Lung microvascular endothelial cell (primary cell): ENCODE measurements at places on chromosomes 1 and 21. TPM values are rescaled to one million over a fixed set of nuclear protein-coding genes. Genes with fewer than 3 reads are reported as not detected.

CASQ2 gene
- total RNA-seq: not detected in 2 replicates

PADI4 gene
- not detected in 2 replicates for total RNA-seq

NECTIN4 gene
- 0.44 TPM in 1 of 2 replicates, not detected in the other for total RNA-seq

TSACC gene
- total RNA-seq: 0.22 TPM in 1 of 2 replicates, not detected in the other

VWA1 gene
- 2.2 and 5.0 TPM in 2 replicates for total RNA-seq

SLC5A9 gene
- under 0.01 and 0.22 TPM in 2 replicates for total RNA-seq

RORC gene
- not detected in 2 replicates for total RNA-seq

PCP4 gene
- total RNA-seq: not detected in 2 replicates

LMX1A gene
- not detected in 2 replicates for total RNA-seq

TNFRSF18 gene
- total RNA-seq: 0.22 and 0.60 TPM in 2 replicates

ACTA1 gene
- not detected in 2 replicates for total RNA-seq

TENT5C gene
- total RNA-seq: 0.65 and 0.79 TPM in 2 replicates

KRTAP27-1 gene
- total RNA-seq: not detected in 2 replicates

LHX8 gene
- total RNA-seq: not detected in 2 replicates

LRRC53 gene
- not detected in 2 replicates for total RNA-seq

GPR37L1 gene
- under 0.01 TPM in 1 of 2 replicates, not detected in the other for total RNA-seq

CYP2J2 gene
- total RNA-seq: under 0.01 and 0.20 TPM in 2 replicates

S100A7 gene
- not detected in 2 replicates for total RNA-seq

CFAP45 gene
- total RNA-seq: under 0.01 and 0.22 TPM in 2 replicates

NPL gene
- 1.6 and 3.1 TPM in 2 replicates for total RNA-seq
